AG09319 (cell line): ENCODE measurements at places on chromosomes 13 and 19.
A peak's percentile ranks its signal among the peaks of the same experiment; 100 is the strongest.

GRCh38 chr13:59318320-59318930 lies 845.3 kb downstream of the DIAPH3 start:
- peak; percentile 18 for DNase-seq

DNA sequence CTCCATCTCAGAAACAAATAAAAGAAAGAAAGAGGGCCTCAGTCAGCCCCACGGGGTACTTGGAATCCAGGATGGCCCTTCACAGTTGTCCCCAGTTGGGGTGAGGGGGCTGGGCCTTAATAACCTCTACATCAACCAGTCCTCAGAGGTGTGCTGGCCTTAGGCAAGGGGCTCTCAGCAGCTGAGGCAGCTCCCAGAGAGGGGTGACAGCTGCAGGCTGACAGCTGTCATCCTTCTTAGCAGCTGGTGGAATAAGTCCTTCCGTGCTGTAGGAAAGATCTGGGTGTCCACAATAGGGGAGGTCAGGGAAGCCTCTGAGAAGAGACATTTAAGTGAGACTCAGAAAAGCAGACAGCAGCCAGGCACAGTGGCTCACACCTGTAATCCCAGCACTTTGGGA lies 7.4 kb downstream of the BCAM start:
- DNase-seq = no peak

DNA sequence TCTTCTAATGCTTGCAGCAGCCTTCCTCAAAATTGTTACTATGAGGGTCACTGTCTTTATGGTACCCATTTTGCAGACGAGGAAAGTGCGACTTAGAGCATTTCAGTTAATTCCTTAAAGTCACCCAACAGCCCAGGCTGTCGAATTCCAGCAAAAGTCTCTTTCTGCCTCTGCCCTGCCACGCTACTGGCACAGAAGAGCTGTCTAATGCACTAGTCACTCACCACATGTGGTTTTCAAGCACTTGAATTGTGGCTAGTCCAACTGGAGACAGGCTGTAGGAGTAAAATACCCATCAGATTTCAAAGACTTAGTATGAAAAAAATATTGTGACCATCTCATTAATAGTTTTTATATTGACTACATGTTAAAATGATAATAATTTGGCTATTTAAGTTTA lies 1.7 kb downstream of the FPR1 start:
- DNase-seq = no peak

- DNase-seq = no peak
Observed at GRCh38 chr19:15437355-15438123, 12.2 kb downstream of the WIZ start.

- DNase-seq = no peak
Observed at GRCh38 chr13:68050761-68051160, 820.6 kb upstream of the PCDH9 start.

DNA sequence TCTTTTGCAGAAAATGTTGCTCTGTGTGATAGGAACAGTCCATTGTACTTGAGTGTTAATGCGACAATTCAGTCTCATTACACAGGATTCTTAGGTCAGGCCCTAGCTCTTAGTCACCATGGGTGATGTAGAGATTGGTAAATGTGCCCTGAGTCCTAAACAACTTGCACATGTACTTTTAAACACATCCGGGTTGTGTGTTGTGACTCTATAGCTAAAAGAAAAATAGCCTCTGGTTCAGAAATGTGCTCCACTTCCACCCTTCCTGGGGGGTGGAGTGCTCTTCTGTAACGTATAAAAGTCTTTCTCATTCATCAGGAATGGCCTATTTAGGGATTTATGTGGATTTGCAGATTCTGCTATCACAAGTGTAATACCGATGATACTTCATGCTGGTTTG lies 5.2 kb downstream of the SPATA13 start:
- no peak for DNase-seq

GRCh38 chr13:38417727-38418126 lies 68.1 kb downstream of the UFM1 start:
- no peak for DNase-seq

DNA sequence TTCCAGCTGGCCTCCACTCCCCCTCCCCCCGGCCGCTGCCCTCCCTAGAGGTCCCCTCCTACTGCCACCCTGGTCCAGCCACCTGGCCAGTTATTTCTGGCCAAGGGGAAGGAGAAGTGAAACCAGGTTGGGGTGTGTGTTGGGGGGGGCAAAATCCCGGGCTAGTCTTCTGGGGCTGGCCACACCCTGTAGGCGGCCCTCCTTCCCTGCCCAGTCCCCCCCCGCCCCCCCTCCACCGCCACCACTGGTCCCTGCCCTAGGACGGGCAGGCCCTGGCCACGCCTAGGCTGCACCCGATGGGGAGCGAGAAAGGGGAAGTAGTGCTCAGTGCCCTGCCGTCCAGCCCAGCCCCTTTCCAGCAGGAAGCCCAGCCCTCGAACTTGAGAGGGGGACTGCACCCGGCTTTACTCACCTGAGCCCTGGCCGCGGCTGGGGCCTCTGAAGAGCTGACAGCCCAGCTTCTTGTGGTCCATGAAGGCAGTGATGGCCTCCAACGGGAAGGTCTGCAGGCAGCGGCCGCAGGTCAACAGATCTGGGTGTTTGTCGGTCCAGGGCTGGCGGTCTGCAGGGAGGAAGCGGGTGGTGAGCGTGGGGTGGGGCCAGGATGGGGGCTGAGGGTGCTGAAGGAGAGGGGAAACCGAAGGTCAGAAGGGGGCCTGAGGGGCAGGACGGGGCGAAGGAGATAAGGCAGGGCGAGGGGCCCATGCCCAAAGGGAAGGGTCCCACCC lies 813 bp downstream of the ZNF296 start:
- no peak for DNase-seq

DNA sequence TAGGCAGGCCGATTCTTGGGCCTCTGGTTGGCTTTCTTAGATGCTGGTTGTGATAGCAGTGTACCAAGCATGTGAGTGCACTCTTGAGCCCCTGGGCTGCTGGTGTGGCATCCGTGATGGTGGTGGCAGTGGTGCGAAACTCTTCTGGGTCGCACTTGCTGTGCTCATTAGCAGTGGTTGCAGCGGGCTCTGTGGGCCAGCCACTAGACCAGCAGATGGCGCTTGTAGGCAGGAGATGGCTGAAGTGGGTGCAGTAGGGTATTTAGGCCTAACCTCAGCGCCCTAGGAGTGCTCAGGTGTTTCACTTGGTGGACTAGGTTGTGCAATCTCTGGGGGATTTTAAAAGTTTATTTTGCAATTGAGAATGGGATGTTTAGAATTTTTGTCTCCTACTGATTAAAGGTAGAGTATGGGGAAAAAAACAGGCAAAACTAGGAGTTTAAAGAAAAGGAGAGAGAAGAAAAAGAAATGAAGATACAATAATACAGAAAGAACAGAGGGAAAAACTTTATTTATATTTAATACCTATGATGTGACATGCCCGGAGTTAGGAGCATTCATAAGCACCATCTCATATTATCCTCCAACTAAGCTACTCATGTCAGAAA lies 4.3 kb upstream of the ZNF17 start:
- no peak for DNase-seq

- DNase-seq = no peak
Observed at GRCh38 chr19:23673132-23673531, 13.9 kb downstream of the ZNF675 start.

DNA sequence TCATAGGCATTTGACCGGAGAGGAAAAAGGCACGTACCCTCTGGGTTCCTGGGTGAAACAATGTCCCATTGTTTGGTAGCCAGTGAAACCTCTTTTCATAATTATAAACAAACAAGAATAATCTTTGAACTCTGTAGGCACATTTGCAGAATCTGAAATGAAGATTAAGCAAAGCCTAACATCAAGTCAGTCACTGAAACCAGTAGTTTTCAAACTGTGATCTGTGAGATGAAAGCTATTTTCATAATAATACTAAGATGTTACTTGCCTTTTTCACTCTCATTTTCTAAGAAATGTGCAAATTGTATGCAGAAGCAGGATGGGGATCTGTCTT lies 105.4 kb downstream of the WDFY2 start:
- DNase-seq = no peak

GRCh38 chr19:51047031-51047335 lies 12.2 kb upstream of the KLK12 start:
- no peak for DNase-seq

GRCh38 chr19:29655648-29656335 lies 9.5 kb upstream of the PLEKHF1 start:
- DNase-seq = no peak
